ENCODE measurements at places on chromosomes 16 and 17.

GRCh38 chr17:21089933-21090901 is 36.5 kb upstream of the DHRS7B start:
- no peak for DNase-seq

- DNase-seq, result no peak
Observed at GRCh38 chr16:14284930-14285512, 213.9 kb downstream of the MRTFB start.

DNA sequence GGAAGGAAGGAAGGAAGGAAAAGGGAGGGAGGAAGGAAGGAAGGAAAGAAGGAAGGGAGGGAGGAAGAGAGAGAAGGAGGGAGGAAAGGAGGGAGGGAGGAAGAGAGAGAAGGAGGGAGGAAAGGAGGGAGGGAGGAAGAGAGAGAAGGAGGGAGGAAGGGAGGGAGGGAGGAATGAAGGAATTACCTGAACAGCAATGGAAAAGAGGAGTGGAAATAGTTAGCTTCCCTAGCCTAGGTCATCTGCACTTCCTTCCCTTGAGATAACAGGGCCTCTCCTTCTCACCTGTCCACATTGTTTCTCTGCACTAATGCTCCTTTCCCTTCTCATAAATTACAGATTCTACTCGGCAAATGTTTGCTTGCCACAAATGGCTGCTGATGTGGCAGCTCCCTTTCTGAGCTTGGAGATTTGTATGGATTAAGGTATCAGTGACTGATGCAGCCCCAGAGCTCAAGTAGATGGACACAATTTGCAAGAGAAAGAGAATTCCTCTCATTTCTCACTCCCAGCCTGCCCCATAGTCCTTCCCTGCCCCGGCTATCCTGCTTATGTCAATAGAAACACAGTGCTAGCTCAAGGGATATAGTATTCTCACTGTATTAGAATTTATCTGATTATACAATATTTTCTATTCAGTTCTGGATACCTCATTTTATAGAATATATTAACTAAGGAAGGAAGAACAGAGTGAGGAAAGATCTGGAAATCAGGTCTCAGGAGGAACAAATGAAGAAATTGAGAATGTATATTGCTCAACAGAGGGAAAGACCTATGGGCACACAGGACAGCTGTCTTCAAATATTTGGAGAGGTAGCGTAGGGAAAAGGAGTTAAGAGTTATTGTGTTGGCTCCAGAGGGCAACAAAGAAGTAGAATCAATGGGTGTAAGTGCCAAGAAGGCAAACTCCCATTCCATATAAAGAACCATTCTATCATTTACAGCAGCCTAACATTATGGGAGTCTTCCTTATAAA is 14.6 kb downstream of the HOXB1 start:
- DNase-seq, result no peak

DNA sequence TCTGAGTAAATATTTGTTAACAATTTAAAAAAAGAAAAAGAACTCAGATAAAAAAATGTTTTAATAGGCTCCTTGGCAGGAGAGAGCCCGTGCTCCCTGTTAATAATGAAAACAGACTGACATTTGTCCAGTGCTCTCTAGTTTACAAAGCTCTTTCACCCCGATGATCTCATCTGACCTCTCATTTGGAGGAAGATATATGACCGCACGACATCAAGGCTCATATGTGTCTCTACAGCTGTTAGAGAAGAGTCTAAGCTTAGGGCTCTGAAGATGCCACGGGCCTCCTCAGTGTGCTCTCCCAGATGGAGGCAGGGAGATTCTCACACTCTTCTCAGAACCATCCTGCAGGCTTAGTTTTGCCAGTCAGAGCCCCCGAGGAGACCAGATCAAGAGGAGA is 280.8 kb upstream of the IRX5 start:
- no peak for DNase-seq

- DNase-seq, result no peak
Observed at GRCh38 chr16:70740914-70741782, 55.3 kb upstream of the MTSS2 start.

DNA sequence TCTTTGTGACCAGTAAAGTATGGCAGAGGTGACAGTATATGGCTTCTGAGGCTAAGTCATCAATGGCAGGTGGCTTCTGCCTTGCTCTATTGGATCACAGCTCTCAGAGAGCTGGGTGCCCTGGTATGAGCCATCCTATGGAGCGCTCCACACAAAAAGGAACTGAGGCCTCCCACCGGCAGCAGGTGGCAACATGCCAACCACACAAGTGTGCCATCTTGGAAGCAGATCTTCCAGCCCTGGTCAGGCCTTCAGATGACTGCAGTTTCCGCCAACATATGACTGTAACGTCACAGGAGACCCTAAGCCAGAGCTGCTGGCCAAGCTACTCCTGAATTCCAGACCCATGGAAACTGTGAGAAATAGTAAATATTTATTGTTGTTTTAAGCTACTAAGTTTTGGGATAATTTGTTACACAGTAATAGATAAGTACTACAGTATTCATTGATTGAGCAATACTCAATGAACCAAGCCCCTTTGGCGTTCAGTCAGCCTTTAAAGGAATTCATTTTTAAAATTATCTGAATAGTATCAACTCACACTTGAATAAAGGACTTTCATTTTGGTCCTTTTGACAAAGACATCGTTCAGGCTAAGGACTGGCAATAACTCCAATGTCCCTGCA is 69.4 kb upstream of the LHX1 start:
- no peak for DNase-seq

GRCh38 chr17:8494506-8495111 is 58.9 kb downstream of the NDEL1 start:
- no peak for DNase-seq

DNA sequence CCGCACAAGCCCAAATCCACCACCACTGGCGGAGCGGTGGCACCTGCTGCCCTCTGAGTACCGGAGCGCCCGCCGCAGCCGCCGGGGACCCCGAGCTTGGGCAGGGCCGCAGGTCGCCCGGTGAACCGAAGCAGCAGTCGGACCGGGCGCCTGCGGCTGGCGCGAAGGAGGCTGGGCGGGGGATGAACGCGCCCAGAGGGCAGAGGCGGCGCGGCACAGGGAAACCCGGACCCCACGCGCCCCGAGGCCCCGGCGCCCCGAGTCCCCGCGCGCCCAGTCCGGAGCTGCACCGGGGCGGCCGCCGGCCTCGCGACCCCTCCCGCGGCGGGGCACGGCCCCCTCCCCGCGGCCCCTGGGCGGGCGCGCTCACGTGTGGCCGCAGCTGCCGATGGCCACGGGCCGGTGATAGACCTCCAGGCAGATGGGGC is 393 bp downstream of the RNF166 start:
- DNase-seq, result no peak

- DNase-seq, result no peak
Observed at GRCh38 chr17:55479903-55480302, 31.3 kb downstream of the SMIM36 start.

DNA sequence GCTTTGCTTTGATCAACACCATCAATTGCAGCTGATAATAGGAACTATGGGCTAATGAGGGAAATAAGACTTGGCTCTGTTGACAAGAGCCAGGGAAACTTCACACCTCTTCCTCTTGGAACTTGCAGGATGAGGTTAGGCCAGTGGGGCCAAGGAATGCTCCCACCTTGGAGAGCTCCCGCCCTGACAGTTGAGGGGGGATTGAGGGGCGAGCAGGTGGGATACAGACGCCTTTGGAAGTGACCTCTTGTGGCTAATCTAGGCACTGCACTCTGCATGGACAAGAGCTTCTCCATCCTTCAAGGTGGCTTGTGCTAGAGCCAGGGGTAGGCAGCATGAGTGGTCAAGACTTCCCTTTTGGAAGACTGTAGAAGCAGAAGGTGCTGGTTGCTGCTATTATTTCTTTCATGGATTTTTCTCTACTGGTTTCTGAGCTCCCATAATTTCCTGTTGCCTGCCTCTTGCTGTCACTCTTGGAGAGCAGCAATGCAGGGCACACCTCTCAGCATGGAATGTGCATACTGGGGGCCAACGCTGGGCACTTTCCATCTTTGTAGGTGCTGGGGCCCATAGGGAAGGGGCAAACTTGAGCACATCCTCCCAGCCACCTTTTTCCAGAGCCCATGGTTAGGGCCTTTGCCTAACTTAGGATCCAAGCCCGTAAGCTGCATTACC is 2.3 kb upstream of the PHF12 start:
- no peak for DNase-seq

DNA sequence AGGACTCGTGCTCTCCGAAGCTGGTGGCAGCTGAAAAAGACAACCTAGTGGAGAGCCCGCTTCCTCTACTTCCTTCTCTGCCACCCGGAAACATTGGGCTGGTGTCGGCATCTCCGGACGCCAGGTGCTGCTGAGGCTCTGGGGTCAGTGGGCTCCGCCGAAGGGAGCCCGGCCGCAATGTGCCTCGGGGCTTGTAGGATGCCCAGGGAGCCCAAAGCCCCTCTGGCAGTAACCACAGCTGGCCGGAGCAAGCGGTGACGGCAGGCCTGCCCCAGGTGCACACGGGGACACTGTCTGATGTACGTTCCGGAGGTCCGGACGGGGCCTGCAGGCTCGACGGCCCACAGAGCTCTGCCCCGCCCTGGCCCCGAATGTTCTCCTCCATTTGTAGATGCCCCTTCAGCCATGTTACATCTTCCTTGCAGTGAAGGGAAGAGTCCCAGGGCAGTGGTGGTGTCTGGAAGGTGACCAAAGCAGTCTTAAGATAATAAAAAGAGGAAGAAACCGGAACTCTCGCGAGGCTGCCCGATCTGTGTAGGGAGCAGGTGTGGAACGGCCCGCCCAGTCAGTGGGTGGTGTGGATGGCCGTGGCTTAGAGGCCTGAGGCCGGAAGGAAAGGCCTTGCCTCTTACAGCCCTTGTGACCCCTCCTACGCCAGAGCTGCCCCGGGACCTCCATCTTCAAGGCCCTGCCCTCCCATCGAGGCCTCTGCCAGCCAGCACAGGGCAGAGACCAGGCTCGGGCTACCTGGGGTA is 22.6 kb downstream of the NDUFAF8 start:
- DNase-seq, result no peak

- no peak for DNase-seq
Observed at GRCh38 chr17:28643983-28644786, 773 bp downstream of the BLTP2 start.

GRCh38 chr17:40351359-40352236 is 12.9 kb downstream of the GJD3 start:
- DNase-seq, result no peak

DNA sequence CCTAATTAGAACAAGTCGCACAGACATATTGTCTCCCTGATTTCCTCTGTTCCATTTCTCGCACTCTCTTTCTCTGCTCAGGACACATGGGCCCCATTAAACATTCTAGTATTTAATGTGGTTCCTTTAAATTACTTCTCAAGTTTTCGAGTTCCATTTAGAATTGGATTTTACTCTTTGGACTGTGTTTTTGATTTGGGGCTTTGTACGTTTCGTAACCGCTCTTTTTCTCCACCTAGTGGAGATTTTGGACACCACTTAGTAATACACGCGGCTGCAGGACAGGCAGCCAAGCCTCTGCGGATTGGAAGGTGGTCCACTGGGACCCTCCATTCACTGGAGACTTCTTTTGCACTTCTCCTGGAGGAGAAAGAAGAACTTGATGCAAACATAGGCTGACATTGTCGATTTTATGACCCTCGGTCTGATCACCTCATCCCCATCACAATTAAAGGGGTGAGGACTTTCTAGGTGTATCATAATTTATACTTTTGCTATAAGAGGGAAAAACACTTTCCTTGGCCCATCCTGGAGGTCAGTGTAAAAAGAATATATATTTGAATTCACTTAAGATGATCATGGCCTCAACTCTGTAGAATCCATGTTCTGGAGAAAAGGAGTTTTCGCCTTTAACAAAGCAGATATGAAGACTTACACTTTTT is 85.7 kb downstream of the NOG start:
- no peak for DNase-seq

- no peak for DNase-seq
Observed at GRCh38 chr16:4093495-4094126, 22.6 kb downstream of the ADCY9 start.

GRCh38 chr17:15909481-15909991 is 35.4 kb upstream of the ADORA2B start:
- DNase-seq, result no peak

- DNase-seq, result peak; percentile 43
Observed at GRCh38 chr16:67926181-67926750, 5.4 kb downstream of the CTRL start.

DNA sequence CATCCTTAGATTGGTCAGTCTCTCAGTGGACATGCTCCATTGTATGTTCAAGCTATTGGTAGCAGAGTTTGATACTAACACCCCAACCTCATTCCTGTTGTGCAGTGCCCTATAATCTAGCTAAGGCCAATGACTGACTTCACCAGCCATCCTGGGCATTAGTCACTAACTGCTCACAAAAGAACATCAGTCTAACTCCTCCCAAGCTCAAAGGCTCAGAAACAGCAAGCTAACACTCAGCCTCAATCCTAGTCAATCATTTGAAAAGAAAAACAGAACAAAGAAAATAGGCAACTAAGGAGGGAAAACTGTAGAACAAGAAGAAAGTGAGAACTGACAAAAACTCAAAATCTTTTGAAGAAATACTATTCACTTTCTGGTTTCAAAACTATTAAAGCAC is 199.1 kb upstream of the C17orf78 start:
- DNase-seq, result no peak

- no peak for DNase-seq
Observed at GRCh38 chr16:711084-711483, 3.8 kb upstream of the METRN start.

- DNase-seq, result no peak
Observed at GRCh38 chr17:1648173-1648962, 1.3 kb downstream of the RILP start.

GRCh38 chr17:42895185-42895555 is 5.4 kb upstream of the G6PC1 start:
- DNase-seq, result peak; percentile 81

GRCh38 chr17:34117811-34118210 is 137.3 kb upstream of the CCL2 start:
- no peak for DNase-seq

GRCh38 chr17:61863801-61864126 is 436 bp upstream of the BRIP1 start:
- DNase-seq, result no peak

DNA sequence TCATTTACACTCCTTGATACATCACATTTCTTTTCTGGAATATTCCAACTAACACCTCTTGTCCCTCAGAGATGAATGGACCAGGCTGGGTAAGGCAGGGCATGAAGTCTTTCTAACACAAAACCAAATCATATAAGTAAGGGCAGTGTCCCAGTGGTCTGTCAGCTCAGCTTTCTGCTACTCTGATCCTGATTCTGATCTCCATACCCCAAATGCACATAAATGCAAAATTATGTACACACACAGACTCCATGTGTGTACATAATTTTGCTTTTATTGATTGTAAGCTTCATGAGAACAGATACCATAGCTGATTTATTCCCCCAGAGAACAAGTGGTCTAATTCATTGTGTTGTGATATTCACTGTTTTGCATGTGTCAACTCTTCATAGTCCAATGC is 47.9 kb downstream of the NOG start:
- DNase-seq, result no peak

- no peak for DNase-seq
Observed at GRCh38 chr16:24846548-24847357, 990 bp downstream of the SLC5A11 start.

Measured in pulmonary artery endothelial cell (primary cell).